ENCODE measurements at places on chromosomes 2 and 18.

- no peak for DNase-seq
Measured at GRCh38 chr2:187003611-187004010, 154.6 kb upstream of the ZSWIM2 start.

DNA sequence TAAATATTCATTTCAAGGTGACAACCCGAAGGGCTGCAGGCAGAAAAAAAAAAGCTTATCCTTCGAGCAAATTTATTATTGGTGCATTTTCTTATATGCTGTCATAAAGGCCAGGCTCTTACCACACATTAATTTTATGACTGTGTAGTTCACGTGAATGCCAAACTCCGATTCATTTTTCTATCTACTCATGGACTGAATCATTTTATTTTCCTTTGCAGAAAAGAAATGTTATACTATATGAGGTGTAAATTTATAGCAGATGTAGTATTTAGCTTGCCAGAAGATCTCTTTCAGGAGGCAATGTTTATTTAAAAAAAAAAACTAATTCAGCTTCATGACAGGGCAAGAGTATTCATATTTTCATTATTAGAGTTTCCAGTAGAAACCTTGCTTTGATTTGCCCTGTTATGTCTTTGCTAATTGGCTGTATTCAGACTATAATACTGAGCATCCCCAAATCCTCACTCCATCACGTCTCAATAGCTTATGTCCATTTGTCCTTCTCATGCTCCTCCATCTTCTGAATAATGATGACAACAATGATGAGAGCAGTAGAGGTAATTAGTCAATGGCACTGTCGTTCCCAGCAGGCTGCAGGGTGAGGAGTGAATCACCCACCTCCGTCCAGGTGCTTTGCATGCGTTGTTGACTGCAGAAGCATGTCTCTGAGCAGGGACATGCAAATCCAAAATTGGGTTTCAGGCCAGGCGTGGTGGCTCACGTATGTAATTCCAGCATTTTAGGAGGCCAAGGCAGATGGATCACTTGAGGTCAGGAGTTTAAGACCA is 101.1 kb upstream of the RAB12 start:
- DNase-seq = no peak

GRCh38 chr2:16623031-16623430 is 42.6 kb downstream of the CYRIA start:
- DNase-seq = no peak

- DNase-seq = no peak
Measured at GRCh38 chr2:240618776-240619175, 6.5 kb upstream of the GPR35 start.

DNA sequence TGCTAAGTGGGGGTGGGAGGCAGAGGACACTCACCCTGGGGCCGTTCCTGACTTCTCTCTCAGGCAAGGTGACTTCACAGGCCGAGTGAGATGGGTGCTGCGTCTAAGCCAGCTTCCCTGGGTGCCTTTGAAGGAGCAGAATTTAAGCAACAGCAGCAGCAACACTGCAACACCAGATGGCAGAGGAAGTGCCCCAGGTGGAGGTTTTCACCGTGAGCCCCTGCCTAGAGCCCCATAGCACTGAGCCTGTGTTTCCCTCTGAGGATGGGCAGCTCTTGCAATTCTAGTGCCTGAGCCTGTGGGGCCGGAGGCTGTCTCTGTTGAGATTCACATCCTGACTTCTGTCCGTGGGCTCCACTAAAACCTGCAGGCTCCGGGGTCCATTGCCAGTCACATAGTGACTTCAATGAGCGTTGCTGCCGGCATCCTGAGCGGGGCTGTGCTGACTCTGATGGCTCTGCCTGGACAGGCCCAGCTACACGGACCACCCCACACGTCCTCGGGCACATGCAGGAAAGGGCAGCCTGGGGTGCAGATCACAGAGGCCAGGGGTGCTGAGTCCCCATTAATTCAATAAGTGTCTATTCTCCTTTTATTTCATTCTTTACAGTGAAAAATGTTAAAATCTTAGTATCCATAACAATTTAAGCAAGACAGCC is 218.8 kb downstream of the SNTG2 start:
- no peak for DNase-seq

GRCh38 chr2:232621186-232621585 is 12.2 kb upstream of the EFHD1 start:
- DNase-seq = no peak

DNA sequence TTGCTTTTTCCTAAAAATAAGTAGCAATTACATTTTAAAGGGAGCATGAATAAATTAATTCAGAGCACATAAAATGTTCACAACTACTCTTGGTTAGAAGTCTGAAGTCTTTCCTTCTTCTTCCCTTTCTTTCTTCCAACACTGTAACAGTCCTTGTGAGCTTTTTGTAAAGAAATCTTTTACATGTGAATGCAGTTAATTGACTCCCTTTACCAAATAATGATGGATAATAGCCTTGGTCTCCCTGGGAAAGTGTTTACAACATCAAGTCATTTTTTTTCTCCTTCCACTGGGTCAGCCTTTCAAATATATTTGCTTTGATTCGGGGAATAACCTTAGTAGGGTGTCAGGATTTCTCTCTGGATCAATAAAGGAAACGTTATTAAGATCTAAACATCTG is 39.1 kb downstream of the CALCRL start:
- DNase-seq = no peak

- DNase-seq = no peak
Measured at GRCh38 chr18:48521723-48522122, 17.1 kb upstream of the CTIF start.

GRCh38 chr2:22253171-22253570 is 1129.4 kb downstream of the TDRD15 start:
- no peak for DNase-seq

- no peak for DNase-seq
Measured at GRCh38 chr2:120596990-120597594, 138.6 kb upstream of the GLI2 start.

- DNase-seq = no peak
Measured at GRCh38 chr2:48699348-48699930, 56.1 kb downstream of the LHCGR start.

DNA sequence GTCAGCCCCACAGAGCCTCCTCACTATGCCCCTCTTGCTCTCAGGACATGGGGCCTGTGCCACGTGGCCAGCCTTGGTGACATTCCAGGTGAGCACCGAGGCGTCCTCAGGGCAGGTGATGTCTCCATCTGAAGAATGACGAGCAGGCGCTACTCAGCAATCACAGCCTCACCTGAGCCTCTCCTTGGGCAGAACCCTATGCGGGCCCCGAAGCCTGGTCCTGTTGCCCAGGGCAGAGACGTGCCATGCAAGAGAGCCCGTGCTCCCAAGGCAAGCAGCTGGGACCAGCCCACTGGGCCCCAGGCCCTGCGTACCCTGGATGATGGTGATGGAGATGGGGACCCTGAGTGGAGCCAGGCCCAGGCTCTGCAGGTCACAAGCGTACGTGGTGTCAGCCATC is 32.5 kb upstream of the SELENOI start:
- DNase-seq = no peak

DNA sequence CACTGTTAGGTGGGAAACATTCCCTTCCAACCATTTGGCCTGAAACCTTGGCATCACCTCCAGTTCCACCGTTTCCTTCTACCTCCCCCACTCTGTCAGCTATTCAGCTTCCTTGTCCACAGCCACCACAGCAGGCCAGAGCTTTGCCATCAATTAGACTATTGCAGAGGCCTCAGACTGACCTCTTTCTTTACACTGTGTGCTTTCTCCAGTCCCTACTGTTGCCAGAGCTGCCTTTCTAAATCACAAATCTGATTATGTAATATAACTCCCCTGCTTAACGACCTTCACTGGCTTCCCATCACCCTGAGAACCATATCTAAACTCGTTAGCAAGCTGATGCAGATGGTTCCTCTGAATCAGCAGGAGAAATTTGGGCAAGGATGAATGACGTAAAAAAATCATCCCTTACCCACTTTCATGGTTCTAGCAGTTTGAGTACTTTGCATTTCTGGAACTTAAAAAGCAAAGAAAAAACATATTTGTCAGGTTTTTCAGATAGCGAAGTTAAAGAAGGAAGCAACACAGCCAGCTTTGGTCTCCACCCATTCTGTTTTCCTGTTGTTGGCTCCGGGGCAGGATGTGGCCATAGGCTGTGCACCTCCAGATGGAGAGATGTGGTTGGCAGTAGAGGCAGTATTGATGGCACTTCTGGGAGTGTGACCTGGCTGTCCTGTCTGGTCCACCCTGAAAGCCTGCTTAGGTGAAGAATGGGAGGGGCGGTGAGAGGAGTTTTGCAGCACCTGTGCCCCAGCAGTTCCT is 422.1 kb downstream of the PARD3B start:
- no peak for DNase-seq

GRCh38 chr2:25035537-25036220 is 6.2 kb upstream of the EFR3B start:
- DNase-seq = no peak

DNA sequence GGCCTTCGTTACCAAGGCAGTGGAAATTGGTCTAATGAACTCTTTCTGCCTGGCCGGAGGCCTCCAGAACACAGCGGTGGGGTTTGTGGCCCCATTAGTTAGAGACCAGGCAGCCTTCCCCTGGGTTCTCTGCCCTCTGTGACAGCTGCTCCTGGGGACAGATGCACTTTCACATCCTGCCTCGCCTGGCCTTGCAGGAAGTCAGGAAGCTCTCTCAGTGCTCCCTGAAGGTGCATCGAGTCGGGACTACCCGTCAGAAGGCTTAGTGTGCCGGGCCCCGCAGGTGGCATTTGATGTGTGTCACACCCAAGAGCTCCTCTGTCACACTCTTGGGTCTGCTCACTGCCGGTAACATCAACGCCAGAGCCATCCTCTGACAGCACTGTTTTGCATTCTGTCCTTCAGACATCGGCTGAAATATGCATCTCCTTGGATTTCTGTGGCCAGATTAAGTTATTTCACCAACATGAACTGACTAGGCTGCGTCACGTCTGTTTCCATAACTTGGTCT is 158.3 kb downstream of the LDLRAD4 start:
- peak; percentile 21 for DNase-seq

- no peak for DNase-seq
Measured at GRCh38 chr2:27798948-27799645, 27.6 kb downstream of the MRPL33 start.

GRCh38 chr18:6255116-6255705 is 159.5 kb downstream of the L3MBTL4 start:
- no peak for DNase-seq

DNA sequence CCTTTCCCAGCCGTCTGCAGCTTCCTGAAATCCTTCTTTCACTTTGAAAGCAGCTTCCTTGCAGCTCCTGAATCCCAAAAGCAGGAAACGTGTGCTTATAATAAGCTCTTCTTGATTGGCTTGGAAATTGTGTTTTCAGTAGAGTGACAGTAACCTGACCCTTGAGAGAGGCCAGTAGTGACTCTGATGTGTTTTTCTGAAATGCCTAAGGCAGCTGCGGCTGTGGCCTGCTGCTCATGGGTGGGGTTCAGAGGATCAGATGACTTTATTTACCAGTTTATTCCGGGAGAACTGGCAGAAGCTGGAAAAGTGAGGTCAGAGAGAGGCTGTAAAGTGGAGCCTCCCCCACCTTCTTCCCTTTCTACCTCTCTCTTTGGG is 31.9 kb upstream of the RPIA start:
- no peak for DNase-seq

GRCh38 chr2:201176081-201176481 is 6.9 kb upstream of the CASP10 start:
- DNase-seq = no peak

DNA sequence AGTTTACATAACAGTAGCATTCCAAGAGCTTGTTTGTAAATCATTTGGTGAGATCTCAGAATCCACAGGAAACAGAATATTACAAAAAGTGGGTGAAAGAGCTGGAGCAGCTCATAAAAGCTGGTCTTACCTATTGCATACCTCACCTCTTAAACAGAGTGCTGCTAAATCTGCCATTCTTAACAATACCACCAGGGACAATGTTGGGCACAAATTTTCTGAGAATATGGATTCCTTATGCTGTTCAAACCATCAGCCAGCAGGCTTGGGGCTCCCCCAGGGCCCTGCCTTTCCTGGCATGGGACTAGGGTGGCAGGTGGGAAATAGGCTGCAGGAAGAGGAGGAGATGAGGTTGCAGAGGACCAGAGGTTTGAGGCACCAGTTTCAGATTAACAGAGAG is 55.6 kb downstream of the TGFA start:
- no peak for DNase-seq

DNA sequence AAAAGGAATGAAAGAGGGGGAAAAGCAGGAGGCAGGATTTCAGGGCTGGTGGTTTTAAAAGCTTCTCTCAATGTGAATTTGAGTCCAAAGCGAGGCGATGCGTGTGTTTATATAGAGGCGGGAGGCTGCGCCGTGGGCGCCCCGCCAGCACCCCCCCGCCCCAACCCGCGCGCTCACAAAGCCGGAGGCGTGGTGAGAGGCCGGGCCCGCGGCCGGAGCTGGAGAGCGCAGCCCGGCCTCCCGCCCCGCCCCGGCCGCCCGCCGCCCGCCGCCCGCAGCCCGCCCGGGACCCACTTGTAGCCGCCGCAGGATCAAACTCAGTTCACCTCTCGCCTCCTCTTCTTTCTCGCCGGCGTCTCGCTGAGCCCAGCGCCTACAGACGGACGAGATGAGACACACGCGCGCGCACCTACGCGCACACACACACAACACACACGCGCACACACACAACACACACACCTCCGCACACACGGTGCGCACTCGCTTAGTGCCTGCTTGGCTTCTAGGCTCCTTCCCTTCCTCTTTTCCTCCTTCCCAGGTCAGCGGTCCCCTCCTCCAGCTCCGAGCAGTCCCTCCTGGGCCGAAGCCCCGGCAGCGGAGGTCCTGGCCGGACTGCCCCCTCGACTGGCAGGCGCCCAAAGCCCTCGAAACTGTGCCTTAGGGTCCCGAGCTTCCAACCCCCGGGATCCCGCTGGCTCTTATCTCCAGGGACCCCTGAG is 1.3 kb upstream of the CYP26B1 start:
- DNase-seq = peak; percentile 35

DNA sequence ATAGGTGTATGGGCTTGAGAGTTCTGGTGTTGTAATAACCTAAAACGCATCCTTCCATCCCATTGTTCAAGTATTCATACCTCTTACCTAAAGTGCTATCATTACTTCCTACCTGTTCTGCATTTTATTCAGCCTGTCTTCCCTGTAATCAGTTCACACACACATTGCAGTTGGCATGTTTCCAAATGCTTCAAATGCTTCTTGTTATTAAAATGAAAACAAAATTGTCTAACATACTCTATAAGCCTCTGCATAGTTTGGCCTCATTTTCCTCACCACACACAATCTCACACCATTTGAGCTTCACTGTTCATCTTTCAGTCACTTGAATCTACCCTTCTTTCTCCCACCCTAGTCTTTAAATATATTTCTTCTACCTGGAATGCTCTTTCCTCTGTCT is 1178.2 kb upstream of the NRXN1 start:
- no peak for DNase-seq

DNA sequence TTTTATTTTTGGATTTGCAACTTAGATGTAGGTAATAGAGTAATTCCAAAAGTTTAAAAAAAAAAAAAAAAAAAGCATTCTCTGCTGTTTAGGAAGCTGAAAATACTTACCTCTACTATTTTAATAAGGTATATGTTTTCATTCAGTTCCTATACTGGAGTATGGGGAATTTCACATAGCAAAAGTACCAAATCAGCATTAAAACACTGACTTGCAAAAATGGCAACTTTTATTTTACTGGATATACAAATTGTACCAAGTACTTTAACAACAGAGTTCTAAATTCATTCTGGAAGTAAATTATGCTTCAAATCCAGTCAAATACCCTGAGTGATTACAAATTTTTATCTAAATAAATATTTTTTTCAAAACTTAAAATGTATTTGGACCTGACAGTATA is 76.7 kb downstream of the TCF4 start:
- DNase-seq = no peak

GRCh38 chr2:239246723-239247122 is 154.1 kb downstream of the HDAC4 start:
- DNase-seq = no peak

GRCh38 chr2:223760838-223761502 is 76.4 kb downstream of the AP1S3 start:
- no peak for DNase-seq
